ENCODE measurements at places on chromosomes 4 and X.

DNA sequence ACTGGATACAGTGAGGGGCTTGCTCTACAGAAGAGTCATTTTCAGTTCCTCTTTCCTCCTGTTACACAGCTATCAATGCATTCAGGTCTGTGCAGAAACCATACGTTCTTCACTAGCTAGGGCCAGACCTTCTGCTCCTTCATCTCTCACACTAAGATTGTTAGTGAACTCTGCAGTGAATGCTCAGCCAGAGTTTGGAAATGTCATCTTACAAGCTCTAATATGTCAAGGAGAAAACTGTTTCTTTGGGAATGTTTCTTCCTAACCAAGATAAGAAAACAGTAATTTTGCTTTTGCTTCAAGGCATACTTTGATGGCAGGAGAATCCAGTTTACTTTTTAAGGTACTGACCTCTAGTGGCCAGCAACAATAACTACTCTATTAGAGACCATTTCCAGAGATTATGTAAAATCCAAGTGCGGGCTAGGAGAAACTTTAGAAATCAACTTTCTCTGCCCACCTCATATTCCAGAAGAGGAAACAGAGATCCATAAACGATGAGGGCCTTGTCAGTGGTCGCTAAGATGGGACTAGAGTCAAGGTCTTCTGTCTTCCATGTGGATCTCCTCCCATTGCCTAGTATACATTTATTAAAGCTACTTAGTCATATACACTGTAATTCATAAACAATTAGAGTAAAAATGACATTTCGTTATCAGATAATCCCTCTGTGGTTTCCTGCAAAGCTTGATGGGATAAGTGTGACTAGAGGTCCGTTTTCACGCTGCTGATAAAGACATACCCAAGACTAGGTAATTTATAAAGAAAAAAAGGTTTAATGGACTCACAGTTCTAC lies 12.1 kb upstream of the CC2D2A start:
- no peak for DNase-seq

DNA sequence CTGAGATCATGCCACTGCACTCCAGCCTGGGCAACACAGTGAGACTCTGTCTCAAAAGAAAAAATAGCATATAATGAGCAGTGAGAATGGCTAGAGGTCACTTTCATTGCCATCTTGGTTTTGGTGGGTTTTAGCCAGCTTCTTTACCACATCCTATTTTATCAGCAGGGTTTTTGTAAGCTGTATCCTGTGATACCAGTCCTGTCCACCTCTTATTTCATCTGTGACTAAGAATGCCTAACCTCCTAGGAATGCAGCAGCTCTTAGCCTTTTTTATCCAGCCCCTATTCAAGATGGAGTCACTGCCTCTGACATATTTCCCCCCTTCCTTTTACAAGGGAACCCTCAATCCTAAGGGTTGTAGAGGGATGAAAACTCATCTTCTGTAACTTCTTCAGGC lies 26.1 kb upstream of the IGFBP7 start:
- DNase-seq, result no peak

- no peak for DNase-seq
Measured at GRCh38 chr4:130747842-130748241, 1651.9 kb downstream of the C4orf33 start.

GRCh38 chr4:99998062-99998867 lies 48.2 kb upstream of the H2AZ1 start:
- DNase-seq, result no peak

DNA sequence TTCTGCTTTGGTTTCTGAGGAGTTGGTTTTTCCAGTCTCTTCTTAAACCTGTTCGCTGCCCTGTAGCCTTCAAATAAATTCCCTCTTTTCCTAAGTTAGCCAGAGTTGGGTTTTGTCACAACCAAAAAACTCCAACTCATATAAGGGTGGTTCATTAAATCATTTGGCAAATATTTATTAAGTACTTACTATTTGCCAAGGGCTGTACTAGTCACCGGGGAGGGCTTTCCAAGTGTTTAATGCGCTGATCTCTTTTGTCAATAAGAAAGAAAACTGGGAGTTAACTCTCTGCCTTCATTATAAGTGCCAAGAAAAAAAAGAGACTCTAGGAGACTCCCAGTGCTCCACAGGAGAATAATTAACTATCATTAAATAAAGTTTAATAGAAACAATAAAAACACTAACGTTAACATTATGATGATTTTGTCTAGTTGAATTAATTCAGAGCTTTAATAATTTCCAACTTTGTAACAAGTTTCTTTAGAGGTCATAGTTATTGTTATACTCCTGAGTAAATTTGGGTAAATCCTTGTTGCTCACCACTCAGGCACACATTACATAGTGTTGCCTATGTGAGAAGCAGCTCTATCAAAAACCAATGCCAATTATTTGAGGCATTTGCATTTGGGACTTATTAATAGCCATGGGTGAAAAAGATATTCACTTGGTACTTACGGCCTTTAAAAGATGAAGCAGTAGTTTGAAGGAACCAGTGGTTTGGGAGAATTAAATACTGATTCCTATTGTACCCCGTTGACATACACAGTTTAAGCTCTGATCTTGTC lies 122.5 kb upstream of the TEX13D start:
- no peak for DNase-seq

- DNase-seq, result no peak
Measured at GRCh38 chr4:156290811-156291210, 337.1 kb upstream of the CTSO start.

GRCh38 chr4:98754736-98755135 lies 96.3 kb upstream of the TSPAN5 start:
- no peak for DNase-seq

DNA sequence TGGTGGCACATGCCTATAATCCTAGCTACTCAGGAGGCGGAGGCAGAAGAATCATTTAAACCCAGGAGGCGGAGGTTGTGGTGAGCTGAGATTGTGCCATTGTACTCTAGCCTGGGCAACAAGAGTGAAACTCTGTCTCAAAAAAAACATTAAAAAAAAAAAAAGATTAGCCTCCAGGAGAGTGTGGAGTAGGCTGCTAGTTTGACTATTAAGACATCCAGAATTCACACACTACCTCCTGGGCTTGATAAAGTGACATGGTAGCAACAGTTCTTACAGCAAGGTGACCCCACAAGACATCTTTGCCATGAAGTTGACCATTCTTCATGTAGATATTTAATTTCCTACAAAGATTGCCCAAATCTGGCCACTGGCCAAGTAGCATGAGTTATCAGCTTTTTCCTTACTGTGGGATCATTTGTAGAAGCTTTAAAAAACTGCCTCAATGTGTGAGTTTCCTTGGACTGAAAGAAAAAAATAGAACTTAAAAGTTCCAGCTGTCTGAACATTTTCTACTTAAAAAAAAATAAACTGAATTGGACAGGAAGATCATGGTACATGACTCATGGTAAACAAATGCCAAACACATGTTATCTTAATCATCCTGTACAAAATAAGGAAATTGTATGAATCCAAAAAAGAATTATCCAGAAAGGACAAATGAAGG lies 35.3 kb upstream of the SPRY1 start:
- DNase-seq, result no peak

- no peak for DNase-seq
Measured at GRCh38 chr4:52012651-52013050, 7.5 kb downstream of the LRRC66 start.

- DNase-seq, result peak; percentile 62
Measured at GRCh38 chr4:38205261-38205660, 245.1 kb downstream of the PTTG2 start.

DNA sequence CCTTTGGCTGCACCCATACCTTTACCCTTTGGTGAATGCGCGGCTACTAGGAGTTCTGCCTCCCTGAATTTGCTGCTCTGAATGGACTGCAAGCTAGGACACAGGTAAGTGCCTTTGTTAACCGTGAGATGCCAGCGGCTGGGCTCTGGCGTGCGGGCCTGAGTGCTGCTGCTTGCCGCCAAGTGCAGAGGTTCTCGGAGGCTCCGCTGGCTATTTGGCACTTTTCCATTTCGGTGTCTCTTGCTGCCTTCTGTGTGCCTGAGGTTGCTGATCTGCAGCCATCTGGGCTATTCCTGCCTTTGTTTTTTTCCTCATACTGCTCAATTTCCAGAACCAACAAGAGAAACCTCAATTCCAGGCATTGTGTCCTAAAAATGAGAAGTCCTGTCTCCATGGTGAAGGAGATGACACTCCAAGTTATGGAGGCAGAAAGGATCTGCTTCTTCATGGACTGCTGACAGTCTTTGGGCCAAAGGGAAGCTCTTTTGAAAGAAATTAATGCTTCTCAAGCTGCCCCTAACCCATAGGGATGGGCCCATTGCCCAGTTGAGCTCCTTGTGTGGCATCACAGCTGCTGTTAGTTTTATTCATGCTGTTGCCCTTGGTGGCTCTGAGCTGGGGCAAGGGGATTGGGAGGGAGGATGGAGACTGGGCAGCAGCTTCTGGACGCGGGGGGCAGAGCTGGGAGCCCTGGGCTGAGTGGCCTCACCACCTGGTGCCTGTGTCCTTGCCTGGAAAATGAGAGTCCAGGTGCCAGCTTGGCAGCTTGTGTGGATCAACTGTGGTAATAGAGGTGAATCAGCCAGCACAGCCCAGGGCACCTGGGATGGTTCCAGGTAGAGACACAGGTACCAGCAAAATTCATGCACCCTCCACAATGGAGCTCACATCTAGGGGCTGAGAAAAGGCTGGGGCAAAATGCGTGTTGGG lies 3.8 kb upstream of the TBC1D14 start:
- no peak for DNase-seq

- no peak for DNase-seq
Measured at GRCh38 chr4:107863416-107863815, 38.7 kb downstream of the SGMS2 start.

DNA sequence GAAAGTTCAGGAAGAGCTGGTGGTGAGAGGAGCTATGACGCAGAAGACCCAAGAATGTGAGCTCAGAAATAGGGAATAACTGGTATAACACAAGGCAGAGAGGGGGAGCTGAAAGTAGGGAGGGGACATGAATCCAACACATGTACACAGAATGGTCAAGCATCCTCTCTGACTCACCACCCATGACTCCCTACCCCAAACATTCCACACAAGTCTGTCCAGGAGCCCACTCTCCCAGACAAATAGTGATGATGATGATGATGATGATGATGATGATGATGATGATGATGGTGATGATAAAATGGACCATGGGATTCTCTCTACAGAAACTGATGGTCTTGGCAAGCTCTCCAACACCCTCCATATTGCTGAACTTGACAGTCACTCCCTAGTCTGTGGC lies 46.4 kb downstream of the NAT8L start:
- no peak for DNase-seq

DNA sequence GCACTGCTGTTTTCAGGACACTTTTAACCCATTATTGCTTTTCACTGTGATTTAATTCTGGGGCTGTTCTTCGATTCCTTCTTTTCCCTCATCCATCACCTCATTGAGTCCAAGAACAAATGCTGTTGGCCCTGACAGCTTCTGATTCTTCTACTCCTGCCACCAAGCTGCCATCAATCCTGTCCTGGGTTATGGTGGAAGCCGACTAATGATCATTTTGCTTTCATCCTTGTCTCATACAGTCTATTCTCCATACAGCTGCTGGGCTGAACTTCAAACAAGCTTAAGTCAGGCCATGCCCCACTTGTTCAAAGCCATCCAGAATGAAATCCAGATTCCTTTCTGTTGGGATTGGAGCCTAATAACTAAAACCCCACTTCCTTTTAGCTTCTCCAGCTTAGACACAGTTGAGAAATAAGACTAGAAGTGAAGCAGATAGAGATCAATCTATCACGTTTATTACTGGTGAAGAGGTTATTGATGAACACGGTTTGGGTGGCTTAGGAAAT lies 161.9 kb downstream of the STK32B start:
- DNase-seq, result no peak

DNA sequence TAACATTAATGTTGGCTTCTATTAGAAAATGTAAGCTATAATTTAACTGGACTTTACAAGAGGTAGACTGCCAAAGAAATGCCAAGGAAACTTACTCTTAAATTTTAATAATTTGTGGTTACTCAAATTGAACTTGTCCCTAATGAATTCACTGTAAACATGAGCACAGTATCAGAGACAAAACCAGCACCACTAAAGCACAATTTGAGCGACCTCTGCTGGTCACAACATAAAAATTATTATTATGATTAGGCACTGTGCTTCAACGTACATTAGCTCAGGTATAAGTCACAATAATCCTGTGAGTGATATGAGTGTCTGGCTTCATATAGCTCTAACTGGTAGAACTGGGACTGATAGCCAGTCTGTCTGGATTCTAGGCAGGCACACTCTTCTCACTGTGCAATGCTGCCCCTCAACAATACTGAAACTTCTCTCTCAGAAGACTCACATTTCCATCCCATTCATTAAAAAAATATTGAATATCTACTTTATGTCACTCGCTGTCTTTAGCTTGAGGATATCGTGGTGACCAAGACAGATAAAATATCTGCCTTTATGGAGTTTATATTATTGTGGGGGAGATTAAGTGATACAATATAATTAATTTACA lies 8.0 kb downstream of the NUDT6 start:
- DNase-seq, result no peak

DNA sequence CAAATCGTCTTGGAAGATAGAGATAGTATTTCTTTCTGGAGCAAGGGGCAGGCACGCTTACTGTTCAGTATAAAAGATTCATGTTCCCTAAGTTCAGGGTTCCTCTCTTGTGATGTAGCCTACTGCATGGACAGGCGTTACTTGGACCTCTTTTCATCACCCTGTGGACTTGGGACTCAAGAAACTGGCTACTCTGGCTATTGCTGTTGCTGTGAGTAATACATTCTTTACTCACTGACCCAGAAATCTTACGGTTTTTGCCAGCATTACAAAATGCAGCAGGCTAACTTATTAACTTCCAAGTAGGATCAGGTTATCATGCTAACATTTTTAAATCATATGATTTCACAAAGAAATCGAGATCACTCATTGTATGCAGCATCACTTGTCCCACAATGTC lies 12.8 kb upstream of the GUCY1B1 start:
- no peak for DNase-seq

GRCh38 chrX:13077168-13077567 lies 32.7 kb upstream of the FAM9C start:
- no peak for DNase-seq

GRCh38 chrX:105315248-105315647 lies 94.8 kb upstream of the TEX13A start:
- no peak for DNase-seq

- no peak for DNase-seq
Measured at GRCh38 chr4:15836362-15836761, 58.2 kb downstream of the CD38 start.

GRCh38 chr4:60396341-60397049 lies 803.6 kb upstream of the ADGRL3 start:
- DNase-seq, result no peak

- no peak for DNase-seq
Measured at GRCh38 chr4:36747277-36748129, 466.1 kb downstream of the DTHD1 start.

- DNase-seq, result no peak
Measured at GRCh38 chr4:42809419-42810084, 83.0 kb upstream of the GRXCR1 start.

GRCh38 chr4:47372561-47372960 lies 90.9 kb downstream of the COMMD8 start:
- no peak for DNase-seq

GRCh38 chr4:188246488-188246887 lies 107.2 kb downstream of the TRIML1 start:
- DNase-seq, result no peak

All from right hindlimb (tissue), 1 donor.